Activated T-helper 9 cell treated with anti-CD3 and anti-CD28 coated beads, Interleukin-2, amount 50 U/mL, for 16 hours (primary cell): ENCODE measurements at places on chromosomes 1 and 21.

DNA sequence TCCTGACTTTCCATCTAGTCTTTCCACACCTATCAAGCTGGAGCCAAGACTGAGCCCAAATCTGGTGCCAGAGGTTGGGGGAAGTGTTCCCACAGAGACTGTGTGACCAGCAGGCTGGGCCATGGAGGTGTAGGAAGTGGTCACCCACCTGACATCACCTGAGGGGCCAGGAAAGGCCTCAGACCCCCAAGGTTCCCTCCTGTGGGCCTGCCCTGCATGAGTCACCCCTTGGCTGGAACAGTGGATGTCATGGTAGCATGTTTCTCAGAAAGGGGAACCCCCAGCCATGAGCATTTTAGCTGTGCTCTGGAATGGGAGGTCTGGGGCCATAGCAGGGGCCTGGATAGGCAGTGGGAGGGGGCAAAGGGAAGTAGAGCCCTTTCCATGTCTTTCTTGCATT lies 5.7 kb upstream of the TNFRSF8 start:
- DNase-seq, result no peak

GRCh38 chr1:154975409-154976059 lies 1.1 kb downstream of the CKS1B start:
- DNase-seq, result peak; percentile 54

GRCh38 chr1:178607718-178608408 lies 95.0 kb downstream of the TEX35 start:
- DNase-seq, result no peak

- no peak for DNase-seq
Measured at GRCh38 chr21:36976228-36976861, 9.9 kb upstream of the HLCS start.

- no peak for DNase-seq
Measured at GRCh38 chr1:72283307-72284083, 1.2 kb upstream of the NEGR1 start.

- DNase-seq, result no peak
Measured at GRCh38 chr1:21882721-21883415, 54.2 kb downstream of the HSPG2 start.

GRCh38 chr1:66258404-66259105 lies 275.4 kb upstream of the SGIP1 start:
- no peak for DNase-seq

GRCh38 chr1:61851235-61851634 lies 109.0 kb downstream of the PATJ start:
- DNase-seq, result no peak

- no peak for DNase-seq
Measured at GRCh38 chr1:156372265-156372586, 3.2 kb downstream of the RHBG start.

GRCh38 chr21:46128106-46128932 lies 27.1 kb downstream of the FTCD start:
- no peak for DNase-seq

- DNase-seq, result no peak
Measured at GRCh38 chr1:58156831-58157230, 389.7 kb downstream of the OMA1 start.

DNA sequence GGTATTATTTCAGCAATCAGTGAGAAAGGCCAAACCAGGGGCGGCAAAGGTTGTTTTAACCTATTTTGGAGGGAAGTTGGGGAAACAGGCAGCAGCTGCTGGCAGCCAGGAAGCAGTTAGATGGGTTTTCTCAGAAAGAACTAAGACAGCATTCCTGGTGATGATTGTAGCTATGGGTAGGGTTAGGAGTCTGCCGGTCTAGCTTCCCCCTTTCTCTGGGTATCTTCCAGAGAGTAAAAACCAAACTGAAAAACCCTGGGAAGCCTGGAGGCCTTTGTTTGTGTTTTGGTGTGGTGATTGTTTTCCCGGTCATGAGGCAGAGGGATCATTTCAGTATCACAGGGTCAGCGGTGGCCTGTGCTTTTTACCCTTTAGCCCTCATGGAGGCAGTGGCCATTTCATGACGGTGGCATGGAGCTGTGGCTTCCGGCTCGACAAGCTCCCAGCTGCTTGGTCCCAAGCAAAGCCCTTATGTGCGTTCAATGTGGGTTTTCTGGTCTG lies 19.5 kb upstream of the TNFRSF1B start:
- no peak for DNase-seq

DNA sequence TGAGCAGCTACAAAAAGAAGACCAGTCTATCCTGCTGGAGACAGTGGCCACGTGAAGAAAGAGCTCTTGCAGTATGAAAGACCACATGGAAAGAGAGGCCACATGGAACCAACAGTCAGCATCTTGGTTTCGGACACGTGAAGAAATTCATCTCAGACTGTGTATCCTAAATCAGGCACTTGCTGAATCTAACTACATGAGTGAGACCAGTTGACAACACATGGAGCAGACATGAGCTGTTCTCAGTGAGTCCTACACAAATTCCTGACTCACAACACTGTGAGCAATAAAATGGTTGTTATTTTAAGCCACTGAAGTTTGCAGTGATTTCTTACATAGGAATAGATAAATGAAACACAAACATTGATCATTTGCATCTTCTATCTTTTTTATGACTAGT lies 2.4 kb upstream of the TAF1A start:
- DNase-seq, result no peak

DNA sequence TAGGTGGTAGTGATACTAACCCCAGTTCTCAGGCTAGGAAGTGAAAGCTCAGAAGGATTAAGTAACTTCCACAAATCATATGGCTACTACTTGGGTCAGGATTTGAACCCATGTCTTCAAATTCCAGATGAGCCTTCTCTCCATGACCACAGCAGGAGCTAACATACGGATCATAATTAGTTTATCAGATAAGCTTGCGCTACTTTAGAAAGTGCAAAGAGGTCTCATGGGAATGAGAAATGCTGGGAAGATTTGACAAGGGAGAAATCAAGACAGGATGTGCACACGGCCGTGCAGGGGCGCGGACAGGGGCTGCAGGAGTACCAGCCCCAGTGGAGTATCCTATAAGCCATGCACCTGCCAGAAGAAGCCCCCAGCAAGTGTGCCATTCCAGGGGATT lies 5.2 kb downstream of the PLEKHA6 start:
- DNase-seq, result no peak

DNA sequence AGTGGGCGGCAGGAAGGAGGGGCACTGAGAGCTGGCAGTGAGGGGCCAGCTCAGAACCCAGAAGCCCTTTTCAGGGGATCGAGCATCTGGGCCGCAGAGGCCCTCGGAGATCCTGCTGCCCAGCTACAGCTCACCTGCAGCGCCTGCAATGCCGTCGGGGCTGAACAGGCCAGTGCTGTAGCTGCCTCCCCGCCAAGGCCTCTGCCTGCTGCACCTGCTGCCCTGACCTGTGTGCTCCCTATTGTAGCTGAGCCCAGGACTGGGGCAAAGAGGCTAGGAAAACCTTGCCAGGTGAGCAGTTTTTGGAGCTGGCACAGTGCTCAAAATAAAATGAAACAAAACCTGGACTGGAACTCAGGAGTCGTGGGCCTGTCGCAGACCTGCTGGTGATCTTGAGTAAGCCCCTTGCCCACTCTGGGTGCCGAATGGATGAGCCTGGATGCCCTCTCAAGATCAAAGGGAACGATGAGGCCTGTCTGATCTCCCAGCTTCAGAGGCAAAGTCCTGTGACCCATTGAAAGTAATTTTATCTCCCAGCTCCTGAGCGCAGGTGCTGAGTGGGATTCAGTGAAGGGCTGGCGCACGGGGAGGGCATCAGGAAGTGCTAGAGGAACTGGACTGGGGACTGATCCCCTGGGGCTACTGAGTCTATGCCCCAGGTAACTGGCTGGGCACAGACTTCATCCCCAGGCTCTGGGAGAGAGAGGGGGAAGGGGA lies 154.6 kb downstream of the FOXD2 start:
- no peak for DNase-seq

- DNase-seq, result no peak
Measured at GRCh38 chr1:224541901-224542630, 74.1 kb upstream of the CNIH3 start.

DNA sequence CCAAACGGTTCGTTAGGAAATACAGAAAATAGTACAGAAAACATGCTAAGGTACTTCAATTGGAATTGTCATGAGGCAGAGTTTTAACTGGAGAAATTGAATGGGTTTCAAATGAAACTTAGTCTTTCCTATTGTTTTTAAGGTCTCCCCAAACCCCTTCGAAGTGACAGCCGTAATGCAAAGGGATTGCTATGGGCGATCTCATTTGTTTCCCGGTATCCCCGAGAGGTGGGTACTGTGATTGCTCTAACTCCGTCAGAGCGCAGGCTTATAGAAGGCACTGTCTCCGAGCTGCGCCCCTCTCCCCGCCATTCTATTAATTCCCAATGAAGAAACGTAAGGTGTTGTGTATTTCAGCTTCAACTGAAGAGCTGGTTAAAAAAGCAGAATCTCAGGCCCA lies 22.0 kb upstream of the RNF187 start:
- no peak for DNase-seq

DNA sequence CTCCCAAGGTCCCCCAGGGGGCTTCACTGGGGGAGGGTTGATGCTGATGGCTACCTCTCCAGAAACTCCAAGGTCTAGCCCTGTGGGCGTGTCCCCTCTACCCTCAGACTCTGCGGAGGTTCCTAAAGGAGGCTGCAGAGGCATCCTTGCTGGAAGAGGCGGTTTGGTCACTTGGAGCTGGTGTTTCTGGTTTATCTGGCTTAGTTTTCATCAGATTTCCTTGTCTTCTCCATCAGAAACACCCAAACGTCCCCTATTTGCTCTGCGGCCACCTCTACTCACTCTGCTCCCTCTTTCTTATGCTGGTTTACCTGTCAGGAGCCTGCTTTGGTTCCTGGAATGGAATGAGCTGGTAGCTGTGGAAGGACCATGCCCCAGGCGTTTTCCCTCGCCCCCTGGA lies 2.5 kb downstream of the PKP1 start:
- DNase-seq, result no peak

DNA sequence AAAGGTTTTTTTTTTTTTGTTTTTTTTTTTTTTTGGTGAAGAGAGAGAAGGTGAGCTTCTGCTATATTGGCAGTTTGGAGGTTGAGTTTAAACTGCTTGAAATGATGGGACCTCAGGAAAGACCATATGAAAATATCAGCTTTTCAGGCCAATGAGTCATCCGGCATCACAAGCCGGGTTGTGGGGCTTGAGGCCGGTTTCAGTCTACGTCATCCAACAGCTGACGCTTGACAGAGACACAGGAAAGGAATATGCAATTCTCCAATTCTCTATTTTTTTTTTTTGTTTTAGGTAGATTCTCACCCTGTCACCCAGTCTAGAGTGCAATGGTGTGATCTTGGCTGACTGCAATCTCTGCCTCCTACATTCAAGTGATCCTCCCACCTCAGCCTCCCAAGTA lies 52.4 kb downstream of the KCNJ6 start:
- no peak for DNase-seq

DNA sequence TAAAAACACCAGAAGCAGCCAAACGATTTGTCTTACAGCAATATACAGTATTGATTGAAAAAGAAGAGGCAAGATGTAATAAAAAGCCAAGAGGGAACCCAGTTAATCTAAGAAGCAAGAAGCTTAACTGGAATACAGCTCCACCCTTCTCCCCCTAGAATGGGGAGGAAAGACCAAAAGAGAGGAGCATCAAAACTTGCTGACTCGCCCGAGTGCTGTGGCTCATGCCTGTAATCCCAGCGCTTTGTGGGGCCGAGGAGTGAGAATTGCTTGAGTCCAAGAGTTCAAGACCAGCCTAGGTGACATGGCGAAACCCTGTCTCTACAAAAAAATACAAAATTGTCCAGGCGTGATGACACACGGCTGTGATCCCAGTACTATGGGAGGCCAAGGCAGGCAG lies 32.2 kb downstream of the BRWD1 start:
- no peak for DNase-seq

DNA sequence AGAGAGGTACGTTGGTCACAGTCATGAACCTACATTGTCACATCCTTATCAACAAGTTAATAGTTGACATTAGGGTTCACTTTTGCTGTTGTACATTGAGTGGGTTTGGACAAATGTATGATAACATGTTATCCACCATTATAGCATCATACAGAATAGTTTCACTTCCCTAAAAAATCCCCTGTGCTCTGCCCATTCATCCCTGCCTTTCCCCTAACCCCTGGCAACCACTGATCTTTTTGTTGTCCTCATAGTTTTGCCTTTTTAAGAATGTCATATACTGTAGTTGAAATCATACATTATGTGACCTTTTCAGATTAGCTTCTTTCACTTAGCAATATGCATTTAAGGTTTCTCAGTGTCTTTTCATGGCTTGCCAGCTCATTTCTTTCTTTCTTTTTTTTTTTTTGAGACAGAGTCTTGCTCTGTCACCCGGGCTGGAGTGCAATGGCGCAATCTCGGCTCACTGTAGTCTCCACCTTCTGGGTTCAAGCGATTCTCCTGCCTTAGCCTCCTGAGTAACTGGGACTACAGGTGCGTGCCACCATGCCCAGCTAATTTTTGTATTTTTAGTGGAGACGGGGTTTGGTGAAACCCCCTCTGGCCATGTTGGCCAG lies 50.6 kb downstream of the UCK2 start:
- DNase-seq, result no peak

DNA sequence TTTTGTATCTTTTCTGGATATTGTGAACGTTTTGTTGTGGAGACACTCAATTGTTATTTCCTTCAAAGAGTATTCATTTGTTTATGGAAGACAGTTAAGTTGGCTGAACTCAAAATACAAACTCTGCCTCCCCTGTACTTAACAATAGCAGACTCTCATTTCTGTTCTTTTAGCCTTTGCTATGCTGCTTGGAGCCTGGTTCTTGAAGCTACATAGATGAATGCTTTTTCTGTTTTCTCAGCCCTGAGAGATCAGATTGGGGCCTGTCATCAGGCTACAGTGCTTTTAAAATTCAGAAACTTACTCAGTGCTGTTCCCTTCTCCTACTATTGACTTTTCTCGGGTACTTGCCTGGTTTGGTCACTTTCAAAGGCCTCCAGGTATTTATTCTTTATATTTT lies 215.7 kb upstream of the LYPLAL1 start:
- DNase-seq, result no peak
